Mucosa of gallbladder (tissue), 1 donor: ENCODE measurements at places on chromosomes 1 and 21.

DNA sequence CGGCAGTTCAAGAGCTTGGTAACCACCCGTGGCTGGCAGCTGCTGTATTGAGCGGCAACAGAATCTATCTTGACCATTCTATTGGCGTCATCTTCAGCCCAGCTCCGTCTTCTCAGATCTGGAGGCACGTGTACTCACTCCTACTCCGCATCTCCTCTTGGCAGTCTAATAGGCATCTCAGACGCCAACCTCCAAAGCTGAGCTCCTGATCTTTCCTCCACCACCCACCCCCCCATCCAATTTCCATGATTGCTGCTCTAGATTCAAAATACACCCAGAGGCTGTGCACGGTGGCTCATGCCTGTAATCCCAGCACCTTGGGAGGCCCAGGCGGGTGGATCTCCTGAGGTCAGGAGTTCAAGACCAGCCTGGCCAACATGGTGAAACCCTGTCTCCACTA is 84.6 kb upstream of the CASZ1 start:
- DNase-seq: no peak

DNA sequence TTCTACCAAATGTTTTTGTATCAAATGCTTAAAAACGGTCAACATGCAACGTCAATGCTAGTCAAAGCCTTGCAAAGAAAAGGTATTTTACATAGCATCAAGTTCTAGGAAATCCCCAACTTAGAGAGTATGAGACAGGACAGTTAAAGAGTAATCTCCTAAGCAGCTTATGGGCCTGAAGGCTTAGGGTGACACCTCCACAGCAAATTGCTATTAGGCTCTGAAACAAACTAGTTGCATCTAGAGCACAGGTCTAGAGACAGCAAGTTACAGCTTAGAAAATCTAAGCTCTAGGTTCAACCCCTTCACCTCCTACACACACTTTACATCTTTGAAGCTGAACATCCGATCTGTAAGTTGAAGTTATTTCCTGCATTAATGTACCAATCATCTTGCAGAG is 13.7 kb downstream of the PABPC4 start:
- DNase-seq: no peak

DNA sequence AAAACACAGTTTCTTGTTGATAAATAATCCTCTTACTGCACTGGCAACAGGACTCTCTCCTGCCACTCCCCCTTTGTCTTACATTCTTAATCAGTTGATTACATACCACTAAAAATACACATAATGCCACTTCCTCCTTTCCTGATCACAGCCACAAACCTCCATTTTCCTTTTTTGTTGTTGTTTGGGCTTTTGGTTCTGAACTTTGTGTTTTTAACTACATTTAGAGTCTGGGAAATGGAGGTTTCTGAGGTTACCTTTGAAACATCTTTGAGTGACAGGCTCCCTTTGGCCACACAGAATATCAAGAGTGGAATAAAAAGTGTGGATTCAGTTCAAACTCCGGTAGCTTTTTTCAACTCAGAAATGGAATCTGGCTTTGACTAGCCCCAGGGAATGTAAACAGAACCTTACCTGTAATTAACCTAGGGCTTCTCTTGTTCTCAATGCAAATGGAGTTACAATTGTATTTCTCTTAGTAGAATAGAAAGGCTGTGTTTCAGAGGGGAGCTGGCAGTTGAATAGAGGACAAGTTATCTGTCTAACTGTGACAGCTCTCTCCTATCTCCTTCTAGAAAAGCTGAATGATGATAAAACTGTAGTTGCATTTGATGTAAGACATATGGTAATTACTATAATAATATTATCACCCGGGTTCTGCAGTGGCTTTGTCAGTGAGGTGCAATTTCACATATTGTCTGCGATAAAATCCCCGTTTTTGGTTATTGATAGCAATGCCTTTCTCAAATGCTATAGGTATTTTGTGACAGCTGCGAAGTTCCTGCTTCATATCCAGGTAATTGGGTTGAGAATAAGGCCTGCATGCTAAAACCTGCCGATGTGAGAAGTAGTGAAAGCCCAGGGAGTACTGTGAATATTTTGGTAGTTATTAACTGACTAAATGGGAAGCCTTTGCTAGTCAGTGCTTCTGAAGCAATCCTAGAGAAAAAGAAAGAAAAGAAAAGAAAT is 66.9 kb downstream of the ST6GALNAC5 start:
- no peak for DNase-seq

DNA sequence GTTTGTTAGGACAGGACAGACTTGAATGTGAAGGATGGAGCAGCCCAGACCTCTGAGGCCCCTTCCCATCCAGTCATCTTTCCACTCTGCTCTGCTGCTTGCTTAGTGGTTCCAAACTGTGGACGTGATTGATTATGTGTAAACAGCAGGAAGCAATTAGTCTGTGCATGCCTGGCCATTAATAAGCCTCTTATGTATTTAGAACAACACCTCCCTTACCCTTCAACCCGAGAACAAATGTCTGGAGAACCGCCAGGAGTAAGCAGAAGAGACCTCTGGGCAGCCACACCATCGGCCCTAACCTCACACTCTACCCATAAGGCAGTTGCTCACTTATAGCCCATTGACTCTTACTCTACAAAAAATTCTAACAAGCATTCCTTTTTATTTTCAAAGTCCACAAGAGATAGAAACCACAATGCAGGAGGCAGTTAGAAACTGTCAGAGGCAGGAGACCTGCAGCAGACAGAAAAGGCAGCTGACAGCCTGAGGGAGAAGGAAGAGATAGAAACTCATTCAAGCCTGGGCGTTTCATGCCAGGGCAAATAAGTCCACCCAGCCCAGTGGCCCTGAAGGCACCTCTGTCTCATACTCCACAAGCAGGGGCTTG is 5.8 kb upstream of the EPHA8 start:
- no peak for DNase-seq

GRCh38 chr1:36881541-36881940 is 152.8 kb downstream of the GRIK3 start:
- peak; percentile 1 for DNase-seq

- DNase-seq: no peak
Observed at GRCh38 chr1:24317081-24317480, 2.1 kb upstream of the GRHL3 start.

- no peak for DNase-seq
Observed at GRCh38 chr1:119573886-119574285, 66.9 kb downstream of the HSD3B1 start.

- DNase-seq: no peak
Observed at GRCh38 chr21:44534688-44535087, 5.3 kb downstream of the KRTAP10-1 start.

GRCh38 chr1:7013833-7014639 is 228.8 kb downstream of the CAMTA1 start:
- no peak for DNase-seq

DNA sequence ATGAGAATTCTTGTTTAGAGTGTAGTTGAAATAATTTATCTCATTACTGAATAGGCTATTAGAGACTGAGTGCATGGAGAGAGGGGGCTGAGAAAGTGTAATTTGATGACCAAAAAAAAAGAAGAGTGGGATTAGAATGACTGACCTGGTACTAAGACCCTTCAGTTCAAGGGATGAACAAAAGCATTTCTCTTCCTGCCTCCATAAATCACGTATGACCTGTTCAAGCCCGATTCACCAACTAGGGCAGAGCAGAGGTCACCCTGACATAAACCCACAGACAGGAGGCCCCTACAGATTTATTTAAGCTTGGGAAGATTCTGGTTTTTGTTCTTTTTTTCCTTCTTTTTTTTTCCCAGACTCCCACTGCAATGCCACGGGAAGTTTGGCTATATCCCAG is 123.7 kb upstream of the COP1 start:
- no peak for DNase-seq
